ENCODE measurements at places on chromosomes 3 and 15.

DNA sequence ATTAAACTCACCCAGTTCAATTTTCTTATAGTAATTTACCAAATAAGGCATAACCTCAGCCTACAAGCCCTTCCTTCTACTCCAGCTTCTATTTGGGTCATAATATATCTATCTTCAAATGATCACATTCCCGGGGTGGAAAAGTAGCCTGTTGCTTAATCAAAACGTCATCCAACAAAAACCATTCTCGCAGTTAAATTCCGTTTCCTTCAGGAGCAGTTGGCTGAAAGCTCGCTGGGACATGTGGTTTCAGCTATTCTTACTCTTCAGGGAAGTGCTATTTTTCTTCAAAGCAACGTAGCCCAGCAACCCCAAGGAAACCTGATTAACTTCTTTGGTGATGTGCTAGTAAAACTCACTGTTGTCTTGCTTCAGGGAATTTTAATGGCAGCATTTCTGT is 59.6 kb downstream of the MAGI1 start:
- no peak for DNase-seq

GRCh38 chr3:57397175-57398026 is 104.9 kb upstream of the ASB14 start:
- peak; percentile 26 for DNase-seq

- no peak for DNase-seq
Observed at GRCh38 chr15:25374143-25374542, 64.7 kb downstream of the UBE3A start.

DNA sequence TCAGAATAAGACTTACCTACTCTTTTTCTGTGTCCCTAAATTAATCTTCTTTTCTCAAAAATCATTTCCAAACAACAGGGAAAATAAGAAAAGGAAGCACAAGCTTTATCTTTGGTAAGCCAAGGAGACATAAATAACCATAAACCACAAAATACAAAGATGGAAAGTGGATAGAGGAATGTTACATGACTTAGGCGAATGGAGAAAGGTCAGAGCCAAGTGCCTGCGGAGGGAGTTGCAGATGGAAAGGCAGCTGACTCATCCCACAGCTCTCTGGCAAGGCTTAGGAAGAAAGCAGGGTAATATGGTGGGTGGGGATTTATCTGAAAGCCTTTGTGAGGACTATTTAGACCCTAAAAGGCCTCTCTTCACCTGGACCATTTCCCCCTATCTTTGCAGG is 72.8 kb downstream of the GALK2 start:
- DNase-seq = no peak

DNA sequence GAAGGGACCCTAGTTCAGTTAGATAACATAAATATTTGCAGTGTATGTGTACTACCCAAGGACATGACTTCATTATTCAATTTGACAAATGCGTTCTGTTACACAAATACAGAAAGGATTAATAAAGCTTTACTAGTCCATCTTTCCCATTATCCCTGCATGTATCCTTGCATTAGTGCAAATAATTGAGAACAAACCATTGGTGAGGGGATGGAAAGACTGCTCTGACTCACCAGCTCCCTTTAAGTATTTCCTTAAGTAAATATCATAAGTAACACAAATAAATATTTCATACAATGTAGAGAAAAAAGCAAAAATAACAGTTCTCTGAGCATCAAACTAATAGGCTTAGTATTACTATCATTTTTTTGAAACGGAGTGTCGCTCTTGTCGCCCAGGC is 1.9 kb upstream of the GPD1L start:
- DNase-seq = no peak

- DNase-seq = no peak
Observed at GRCh38 chr3:106232956-106233355, 364.1 kb upstream of the CBLB start.

DNA sequence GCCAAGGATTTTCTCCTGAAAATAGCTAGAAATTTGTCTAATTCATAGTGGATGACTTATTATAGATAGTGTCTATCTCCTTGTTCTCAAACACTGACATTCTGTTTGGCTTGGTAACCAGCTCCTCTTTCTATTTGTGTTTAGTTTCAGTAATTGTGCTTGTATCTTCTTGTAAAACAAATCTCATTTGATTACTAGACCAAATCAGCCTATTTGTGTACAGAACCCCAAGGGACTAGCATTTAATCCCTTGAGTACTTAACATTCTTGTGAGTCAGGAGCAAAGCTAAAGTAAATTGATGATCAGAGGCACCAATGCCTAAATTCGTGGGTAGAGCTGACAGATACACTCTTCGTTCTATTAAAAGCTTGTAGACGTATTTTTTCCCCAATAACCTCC is 306.5 kb upstream of the SLITRK3 start:
- DNase-seq = no peak

DNA sequence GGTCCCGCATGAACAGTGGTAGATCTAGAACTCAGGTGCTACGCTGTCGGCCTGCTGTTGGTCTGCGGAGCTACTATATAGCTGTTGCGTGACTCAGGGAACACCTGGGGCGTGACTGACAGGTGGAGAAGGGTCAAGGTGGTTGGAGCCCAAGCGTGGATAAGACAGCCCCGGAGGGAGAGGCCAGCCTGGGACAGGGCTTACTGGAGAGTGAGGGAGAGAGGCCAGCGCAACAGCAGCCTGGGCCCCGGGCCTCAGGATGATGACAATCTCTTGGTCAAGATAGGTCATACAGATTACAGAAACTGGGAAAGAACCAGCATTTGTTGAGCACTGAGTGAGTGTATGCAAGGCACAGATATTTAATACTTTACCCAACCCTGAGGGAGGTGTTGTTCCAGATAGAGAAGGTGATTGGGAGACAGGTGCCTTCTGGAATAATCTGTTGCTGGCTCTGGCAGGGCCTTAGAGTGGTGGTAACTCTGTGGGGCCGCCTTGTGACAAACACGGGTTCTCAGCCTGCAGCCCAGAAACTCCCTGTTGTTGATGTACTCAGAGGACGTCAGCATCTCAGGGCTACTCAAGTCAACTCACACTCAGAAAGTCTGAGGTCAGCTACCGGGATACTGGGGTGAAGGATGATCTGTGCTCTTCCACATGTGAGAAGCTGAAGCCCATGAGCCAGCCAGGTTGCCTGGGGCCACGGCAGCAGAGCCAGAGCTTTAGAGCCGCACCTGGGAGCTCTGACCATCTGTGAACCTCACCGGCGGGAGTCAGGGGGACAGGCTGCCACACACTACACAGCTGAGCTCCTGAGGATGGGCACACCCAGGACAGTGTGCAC is 265.4 kb upstream of the HES1 start:
- DNase-seq = no peak

DNA sequence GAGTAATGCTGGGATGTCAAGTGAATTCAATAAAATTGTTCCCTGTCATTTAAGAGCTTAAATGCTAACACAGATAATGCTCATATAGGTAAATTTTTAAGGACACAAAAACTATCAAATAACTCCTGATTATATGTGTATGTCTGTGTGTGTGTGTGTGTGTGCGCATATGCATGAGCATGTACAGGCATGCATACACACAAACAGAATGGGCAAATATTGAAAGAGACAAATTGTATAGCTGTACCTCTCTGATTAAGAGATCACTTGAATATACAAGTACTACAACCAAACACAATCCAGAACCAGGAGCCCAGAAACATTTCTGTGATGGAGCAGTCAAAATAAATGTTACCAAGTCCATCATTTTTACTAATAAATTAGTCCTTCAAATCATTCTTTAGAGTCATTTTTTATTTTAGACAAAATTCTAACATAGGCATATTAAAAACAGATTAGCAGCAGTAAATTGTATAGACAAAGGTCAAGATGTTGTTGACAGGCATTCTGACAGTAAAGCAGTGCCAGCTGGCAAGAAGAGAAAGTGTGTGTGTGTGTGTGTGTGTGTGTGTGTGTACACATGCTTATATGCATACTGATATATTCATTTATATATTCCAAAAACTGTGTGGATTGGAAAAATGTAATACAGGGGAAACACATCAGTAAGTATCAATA is 145.3 kb downstream of the CD47 start:
- no peak for DNase-seq

- DNase-seq = no peak
Observed at GRCh38 chr15:31169558-31169957, 68.0 kb upstream of the TRPM1 start.

GRCh38 chr15:26049900-26050657 is 187.0 kb upstream of the ATP10A start:
- DNase-seq = no peak

DNA sequence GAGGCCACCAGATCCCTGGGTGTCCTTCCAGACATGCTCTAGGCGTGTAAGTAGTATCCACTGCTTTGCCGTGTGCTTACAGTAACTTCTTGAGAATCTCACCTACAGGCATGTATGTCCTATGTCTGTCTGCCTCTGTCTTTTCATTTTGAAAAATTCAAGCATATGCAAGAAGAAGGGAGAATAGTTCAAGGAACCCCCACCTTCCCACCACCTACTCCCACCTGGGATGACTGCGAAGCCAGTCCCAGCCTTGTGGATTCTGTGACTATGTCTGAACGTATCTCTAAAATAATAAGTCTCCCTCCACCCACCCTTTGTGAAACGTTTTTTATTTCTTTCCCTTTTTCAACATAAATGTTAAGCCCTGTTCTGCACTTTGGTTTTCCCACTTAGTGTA is 15.0 kb downstream of the CHST13 start:
- DNase-seq = no peak

- no peak for DNase-seq
Observed at GRCh38 chr15:70258369-70259027, 160.8 kb upstream of the TLE3 start.

DNA sequence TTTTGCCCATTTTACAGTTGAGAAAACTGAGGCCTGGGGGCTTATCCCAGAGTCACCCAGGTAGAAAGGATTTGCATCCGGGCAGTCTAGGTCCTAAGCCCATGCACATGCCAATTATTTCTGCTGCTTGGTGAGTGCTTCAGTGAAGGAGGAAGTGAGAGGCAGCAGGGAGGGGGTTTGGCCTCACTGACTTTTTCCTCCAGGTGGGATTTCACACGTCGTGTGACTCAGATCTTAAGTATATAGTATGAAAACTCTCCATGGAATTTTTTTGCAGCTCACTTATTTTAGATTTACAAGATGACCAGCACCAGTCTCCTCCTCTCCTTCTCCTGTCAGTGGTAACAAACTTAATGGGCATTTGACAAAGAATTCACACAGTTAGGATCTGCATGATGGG is 4.6 kb downstream of the ITGA11 start:
- DNase-seq = no peak

DNA sequence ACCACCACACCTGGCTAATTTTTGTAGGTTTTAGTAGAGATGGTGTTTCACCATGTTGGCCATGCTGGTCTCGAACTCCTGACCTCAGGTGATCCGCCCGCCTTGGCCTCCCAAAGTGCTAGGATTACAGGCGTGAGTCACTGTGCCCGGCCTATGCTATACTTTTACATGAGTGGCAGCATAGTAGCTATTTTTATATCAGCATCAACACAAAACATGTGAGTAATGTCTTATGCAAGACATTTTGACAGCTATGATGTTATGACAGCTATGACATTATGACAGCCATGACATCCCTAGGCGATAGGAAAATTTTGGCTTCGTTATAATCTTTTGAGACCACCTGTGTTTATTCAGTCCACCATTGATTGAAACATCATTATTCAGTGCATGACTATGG is 4.1 kb upstream of the NAALADL2 start:
- DNase-seq = no peak

DNA sequence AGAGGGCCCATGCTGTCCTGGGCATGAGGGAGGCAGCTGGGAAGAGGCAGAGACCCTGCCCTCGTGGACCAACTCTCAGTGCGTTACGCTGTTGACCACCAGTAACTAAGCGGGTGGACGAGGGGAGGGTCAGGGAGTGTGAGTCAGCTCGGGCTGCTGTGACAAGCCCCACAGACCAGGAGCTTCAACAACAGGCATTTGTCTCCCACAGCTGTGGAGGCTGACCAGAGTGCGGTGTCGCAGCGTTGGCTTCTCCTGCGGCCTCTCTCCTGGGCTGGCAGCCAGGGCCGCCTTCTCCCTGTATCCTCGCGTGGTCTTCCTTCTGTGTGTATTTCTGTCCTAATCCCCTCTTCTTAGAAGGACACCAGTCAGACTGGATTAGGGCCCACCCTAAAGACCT is 13.0 kb downstream of the EFCC1 start:
- DNase-seq = no peak

DNA sequence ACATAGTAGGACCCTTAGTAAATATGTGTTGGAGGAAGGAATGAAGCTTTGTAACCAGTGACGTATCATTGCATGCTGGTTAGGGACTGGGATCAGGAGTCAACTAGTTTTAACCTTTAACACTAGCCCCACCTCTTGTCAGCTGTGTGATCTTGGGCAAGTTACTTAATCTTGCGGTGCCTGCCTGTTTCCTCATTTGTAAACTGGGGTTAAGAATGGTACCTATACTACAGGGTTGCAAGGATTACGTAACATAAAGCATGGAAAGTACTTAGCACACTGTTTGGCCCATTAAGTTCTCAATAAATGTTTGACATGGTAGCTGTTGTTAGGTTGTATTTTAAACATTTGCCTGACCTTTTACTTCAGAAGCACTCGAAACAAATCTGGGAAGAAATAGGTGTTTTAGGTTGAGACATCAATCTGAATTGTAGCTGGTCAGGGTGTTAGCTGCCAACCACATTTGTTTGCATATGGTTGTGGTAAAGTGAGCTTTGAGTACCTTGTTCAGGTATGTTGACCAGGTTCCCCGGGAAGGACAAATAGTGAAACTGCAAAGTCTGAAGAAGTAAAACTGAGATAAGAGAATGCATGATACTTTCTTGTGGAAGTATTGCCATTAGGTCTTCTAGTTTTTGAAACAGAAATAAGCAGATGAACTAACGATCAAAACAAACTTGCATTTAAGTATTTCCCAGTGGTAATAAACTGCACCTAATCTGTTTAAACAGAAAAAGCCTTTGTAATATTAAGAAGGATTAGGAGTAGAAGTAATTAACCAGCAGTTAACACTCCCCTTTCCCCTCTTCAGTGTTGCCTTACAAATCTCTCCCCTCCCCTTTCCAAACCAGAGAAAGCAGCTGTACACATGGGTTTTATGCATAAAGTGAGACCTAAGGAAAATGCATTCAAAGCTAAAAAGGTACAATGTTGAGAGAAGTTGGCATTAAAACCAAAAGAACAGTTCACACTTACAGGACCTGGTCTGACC is 25.8 kb upstream of the SCAANT1 start:
- DNase-seq = no peak

DNA sequence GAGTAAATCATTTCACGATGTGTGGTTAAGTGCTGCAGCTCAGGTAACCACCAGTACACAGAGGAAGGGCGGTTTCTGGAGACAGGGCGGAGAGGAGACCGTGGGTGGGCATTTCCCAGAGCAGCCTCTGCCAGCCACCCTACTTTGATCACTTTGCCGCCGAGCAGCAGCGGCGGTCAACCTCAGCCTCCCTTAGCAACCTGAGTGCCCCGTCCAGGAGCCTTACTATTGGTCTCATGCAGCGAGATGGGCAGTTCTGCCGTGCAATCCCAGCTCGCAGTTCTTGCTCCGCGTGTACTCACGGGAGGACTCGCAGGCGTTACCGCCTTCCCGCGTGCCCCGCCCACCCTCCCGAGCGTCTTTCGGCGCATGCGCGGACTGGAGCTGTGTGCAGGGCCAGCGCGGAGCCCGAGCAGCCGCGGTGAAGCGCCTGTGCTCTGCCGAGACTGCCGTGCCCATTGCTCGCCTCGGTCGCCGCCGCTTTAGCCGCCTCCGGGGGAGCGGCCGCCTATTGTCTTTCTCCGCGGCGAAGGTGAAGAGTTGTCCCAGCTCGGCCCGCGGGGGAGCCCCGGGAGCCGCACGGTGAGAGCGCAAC is at the start of gene AKAP13:
Gene AKAP13, plus strand, starts transcription at position 387 of the 595 bp plus-strand sequence. CDS start 105,118 bp downstream, outside the sequence.
- DNase-seq = peak; percentile 88

- DNase-seq = no peak
Observed at GRCh38 chr15:26598704-26599103, 174.2 kb downstream of the GABRB3 start.
